ENCODE measurements at places on chromosomes 3 and 15.

DNA sequence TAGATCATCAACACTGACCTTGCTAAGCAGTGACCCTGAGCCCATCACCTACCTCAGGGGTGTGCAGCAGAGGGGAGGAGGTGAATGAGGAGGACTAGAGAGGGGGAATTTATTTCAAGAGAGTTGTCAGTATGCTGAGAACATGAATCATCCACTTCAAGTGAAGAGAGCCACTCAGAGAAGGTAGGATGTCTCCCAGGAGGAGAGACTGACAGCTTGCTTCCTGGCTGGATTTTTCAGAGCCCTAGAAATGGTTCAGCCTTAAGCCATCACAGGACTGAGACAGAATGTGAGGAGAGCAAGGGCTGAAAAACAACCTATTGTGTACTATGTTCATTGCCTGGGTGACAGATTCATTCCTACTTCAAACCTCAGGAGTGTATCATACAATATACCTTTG lies 34.8 kb downstream of the CCNL1 start:
- DNase-seq = no peak

DNA sequence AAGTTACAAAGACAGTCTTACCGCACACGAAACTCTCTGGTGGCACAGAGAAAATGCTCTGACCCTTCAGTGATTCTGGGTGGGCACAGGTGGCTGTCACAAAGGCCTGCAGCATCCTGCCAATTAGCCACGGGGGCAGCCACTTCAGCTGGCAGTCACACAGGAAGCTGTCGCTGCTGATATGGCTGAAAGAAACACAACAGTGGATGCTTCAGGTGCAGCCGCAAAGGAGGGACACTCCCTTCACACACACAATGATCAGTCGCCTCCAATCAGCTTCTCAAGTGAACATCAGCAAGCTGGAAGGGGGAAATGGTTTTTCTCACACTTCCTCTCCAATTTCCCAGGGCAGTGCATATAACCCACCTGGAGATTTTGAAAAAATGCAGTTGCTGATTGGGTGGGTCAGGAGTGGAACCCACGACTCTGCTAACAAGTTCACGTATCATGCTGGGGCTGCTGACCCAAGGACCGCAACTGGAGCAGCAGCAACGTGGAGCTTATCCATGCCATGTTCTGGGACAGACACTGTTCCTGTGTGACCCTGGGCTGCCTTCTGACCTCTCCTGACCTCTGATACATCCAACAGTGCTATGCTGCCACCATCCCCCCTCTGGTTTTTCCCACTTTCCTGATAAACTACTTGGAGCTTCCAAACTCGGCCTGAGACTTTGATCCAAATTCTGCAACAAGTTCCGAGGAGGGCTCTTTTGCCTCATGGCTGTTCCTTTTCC lies 106.6 kb downstream of the LRIG1 start:
- DNase-seq = peak; percentile 17

GRCh38 chr3:131236421-131236820 lies 145.2 kb upstream of the NUDT16 start:
- DNase-seq = no peak

DNA sequence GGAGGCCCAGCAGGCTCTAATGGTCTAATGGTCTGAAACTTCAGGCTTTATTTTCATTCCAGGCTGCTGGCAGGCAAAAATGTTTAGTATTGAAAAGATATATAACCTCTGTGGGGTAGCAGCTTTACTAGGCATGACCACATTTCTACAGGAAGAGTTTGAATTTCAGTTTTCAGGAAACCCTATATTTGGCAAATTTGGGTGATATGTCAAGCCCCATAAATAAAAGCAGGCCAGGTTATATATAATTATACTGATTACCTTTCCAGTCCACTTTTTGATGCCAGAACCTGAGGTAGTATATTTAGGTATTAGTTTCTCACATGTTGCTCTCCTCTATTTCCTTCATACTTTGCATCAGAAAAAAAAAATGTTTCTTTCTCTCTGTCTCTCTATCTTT lies 37.2 kb upstream of the PHLDB2 start:
- DNase-seq = no peak

GRCh38 chr15:72751751-72752455 lies 31.7 kb downstream of the ADPGK start:
- no peak for DNase-seq

- no peak for DNase-seq
These were observed 53.8 kb downstream of the CACNA2D3 start for GRCh38 chr3:54176106-54176505.

- no peak for DNase-seq
These were observed 215.6 kb upstream of the CD96 start for GRCh38 chr3:111326144-111326995.

GRCh38 chr3:150902988-150903387 lies 2.3 kb downstream of the MINDY4B start:
- no peak for DNase-seq

DNA sequence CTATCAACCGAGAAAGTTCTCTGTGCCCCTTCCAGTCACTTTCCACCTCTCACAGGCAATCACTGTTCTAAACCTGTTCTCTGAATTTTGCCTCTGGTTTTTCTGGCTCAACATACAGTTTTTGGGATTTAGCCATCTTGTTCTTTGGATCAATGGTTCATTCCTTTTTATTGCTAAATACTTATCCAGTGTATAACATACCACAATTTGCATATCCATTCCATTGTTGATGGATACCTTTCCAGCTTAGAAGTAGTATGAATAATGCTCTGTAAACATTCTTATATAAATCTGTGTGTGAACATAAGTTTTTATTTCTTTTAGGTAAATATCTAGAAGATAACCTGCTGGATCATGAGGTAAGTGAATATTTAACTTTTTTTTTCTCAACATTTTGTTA lies 87.8 kb upstream of the FNDC3B start:
- no peak for DNase-seq

- DNase-seq = peak; percentile 82
These were observed 51.2 kb upstream of the MINAR1 start for GRCh38 chr15:79380755-79381497.

GRCh38 chr3:4739289-4740236 lies 239.7 kb upstream of the BHLHE40 start:
- DNase-seq = no peak

GRCh38 chr3:184143327-184143726 lies 8.2 kb downstream of the EIF2B5 start:
- DNase-seq = no peak

DNA sequence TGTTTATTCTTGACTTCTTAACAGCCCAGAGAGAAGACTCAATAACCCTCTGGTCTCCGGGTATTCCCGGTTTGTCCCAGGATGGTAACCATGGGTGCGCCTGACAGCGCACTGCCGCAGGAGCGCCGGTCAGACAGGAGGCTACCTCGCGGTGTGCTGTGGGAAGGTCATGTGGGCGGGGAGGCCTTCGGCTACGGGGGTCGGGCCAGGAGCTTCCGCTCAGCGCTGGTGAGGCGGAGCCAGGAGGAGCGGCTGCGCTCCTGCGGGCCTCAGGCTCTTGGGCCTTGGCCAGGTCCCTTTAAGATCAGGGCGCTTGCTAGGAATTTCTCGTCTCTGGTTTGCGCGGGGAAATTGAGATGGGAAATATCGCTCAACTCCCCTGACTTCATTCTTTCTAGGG lies 182.3 kb upstream of the NDN start:
- DNase-seq = no peak

- DNase-seq = no peak
These were observed 59.3 kb upstream of the UBE2E1 start for GRCh38 chr3:23746441-23746840.

DNA sequence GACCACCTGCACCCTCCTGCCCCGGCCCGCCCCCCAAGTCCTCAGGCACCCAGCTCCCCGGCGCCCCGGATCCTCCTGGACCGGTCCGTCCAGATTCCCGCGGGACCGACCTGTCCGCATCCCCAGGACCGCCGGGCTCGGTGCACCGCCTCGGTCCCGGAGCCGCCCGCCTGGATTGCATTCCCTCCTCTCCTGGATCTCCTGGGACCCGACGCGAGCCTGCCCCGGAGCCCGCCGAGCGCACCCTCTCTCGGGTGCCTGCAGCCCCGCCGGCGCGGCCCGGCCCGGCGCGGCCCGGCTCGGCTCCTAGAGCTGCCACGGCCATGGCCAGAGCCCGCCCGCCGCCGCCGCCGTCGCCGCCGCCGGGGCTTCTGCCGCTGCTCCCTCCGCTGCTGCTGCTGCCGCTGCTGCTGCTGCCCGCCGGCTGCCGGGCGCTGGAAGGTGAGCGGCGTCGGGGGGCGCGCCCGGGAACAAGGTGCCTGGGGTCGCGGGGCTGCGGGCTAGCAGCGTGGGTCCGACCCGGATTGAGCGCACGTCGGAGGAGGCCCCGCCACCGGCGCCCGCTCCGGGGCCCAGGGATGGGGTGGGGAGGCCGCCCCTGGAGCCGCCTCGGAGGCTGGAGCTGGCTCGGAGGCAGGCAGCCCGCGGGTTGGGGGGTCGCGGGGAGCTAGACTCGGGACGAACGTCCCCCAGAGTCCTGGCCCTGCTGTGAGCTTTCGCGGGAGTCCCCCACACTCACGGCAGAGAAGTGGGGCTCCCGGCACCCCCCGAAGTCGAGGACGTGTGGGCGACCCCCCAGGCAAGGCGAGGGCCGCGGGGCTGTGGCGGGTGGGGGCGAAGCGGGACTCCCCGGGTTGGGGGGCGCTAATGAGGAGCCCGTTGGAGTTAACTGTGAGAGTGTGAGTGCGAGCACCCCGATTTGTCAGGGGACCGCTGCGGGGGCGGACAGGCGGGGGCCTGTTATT lies 610 bp downstream of the EPHB3 start:
- no peak for DNase-seq

GRCh38 chr15:60652245-60652644 lies 173.3 kb upstream of the ICE2 start:
- DNase-seq = no peak

DNA sequence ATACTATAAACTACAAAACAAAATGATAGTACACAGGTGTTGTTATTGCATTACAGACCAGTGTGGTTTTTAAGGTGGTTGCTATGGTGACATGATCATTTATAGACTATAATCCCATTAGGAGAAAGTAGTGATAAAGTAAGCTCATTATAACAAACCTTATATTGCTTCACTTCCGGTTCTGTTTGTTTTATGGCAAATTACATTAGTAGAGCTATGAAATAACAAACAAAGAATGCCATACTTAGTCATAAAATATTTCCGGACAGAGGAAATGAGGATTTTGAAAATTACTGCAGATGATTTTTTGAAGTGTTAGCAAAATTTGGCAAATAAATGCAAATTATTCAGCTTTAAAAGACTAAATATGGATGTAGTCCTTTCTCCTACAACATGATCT lies 640.4 kb upstream of the ARPP21 start:
- DNase-seq = no peak

- DNase-seq = no peak
These were observed 28.0 kb downstream of the WDR76 start for GRCh38 chr15:43854801-43855200.

GRCh38 chr15:66241087-66241907 lies 12.3 kb downstream of the MEGF11 start:
- no peak for DNase-seq

DNA sequence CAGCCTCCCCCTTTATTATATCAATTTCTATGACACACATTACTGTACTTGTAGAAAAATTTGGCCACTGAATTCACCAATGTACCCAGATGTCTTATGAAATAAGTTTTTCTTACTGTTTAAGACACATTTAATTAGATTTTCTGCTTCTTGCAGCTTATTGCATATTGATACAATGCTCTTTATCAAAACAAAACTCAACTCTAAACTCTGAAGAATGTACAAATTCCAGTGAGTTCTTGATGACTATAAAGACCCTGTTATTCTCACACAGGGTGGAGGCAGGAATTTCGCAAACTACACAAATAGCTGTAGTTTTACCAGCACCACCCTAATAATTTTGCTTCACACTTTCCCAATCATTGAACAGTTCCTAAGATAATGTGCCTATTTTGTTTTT lies 22.0 kb downstream of the CMTM6 start:
- DNase-seq = no peak

- no peak for DNase-seq
These were observed 29.8 kb upstream of the PLA2G4E start for GRCh38 chr15:42050484-42051255.

Measured in stimulated activated effector memory CD8-positive, alpha-beta T cell treated with anti-CD3 and anti-CD28 coated beads, Interleukin-12 subunit alpha, Interleukin-12 subunit beta, amount 100 ng/mL, for 72 hours (primary cell).